ENCODE measurements at places on chromosomes 11 and 22.

DNA sequence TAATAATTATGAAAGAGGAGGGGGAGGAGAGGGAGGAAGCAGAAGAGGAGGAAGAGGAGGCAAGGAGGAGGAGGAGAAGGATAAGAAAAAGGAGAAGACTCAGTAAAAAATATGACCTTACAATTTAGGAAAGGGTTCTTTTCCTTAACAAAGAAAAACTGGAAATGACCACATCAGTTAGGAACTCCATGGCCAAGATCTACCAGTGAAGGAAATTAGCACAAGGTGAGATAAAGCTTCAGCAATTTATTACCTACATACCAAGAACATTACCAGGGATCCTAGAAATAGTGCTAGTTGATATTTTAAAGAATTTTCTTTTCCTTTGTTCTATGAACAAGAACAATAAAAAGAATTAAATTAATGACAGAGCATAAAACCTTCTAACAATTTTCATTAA lies 172.7 kb downstream of the LRRC4C start:
- DNase-seq: no peak

DNA sequence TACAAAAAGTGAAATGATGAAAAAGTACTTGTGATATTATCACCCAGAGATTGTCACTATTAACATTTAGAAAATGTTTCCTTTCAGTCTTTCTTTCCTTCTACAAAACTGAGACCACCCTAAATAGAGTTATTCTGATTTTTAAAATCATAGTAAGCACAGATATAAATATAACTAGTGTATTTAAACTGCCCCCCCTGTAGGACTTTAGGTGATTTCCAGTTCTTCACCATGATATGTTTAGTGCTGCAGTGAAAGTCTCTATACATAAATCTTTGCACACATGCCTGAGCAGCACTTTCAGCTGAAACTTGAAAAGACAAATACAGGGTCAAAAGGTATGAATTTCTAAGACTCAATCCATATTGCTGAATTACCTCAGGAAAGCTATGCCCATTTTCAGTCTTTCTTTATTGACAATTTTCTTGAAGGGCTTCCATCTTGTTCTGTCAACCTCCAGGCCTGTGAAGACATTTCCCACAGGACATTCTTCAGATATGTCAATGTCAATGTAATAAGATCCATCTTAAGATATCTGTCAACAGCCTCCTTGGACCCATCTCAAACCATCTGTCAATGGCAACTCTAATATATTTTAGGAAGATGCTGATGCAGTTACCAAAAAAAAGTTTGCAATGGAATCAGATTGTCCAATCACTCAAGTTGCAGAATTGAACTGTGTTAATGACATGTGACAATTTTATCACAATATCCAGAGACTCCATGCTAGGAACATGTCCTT lies 30.8 kb upstream of the LDLRAD3 start:
- DNase-seq: no peak

GRCh38 chr11:21933095-21933494 lies 259.8 kb upstream of the ANO5 start:
- no peak for DNase-seq

DNA sequence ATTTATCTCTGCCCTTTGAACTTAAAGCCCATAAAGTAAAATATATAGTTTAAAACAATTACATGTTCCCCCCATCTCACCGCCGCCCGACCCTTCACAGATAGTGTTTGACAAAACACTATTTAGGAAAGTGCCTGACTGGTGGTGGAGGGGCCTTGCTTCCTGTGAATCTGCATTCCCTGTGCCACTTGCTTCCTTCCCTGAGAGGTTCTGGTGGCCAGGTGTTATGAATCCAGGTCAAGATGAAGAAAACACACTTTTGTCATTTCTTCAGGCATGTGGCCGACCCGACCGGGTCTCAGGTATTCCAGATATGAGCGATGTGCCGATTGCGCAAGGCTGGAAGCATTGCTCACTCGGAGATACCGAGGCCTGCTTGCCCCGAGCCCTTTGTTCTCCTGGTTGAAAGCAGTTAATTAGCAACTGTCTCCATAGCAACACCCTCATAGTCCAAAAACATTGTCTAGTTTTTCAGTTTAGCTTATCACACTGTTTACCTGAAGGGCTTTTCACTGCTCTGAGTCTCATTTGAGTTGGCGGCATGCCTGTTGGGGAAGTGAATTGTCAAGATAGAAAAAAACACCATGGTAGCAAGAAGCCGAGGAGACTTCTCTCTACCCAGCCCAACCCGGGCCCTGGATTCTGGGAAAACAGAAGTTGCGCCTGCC lies 128.3 kb downstream of the TEAD1 start:
- peak; percentile 73 for DNase-seq

- DNase-seq: no peak
Observed at GRCh38 chr11:69380921-69381581, 87.1 kb downstream of the MYEOV start.

DNA sequence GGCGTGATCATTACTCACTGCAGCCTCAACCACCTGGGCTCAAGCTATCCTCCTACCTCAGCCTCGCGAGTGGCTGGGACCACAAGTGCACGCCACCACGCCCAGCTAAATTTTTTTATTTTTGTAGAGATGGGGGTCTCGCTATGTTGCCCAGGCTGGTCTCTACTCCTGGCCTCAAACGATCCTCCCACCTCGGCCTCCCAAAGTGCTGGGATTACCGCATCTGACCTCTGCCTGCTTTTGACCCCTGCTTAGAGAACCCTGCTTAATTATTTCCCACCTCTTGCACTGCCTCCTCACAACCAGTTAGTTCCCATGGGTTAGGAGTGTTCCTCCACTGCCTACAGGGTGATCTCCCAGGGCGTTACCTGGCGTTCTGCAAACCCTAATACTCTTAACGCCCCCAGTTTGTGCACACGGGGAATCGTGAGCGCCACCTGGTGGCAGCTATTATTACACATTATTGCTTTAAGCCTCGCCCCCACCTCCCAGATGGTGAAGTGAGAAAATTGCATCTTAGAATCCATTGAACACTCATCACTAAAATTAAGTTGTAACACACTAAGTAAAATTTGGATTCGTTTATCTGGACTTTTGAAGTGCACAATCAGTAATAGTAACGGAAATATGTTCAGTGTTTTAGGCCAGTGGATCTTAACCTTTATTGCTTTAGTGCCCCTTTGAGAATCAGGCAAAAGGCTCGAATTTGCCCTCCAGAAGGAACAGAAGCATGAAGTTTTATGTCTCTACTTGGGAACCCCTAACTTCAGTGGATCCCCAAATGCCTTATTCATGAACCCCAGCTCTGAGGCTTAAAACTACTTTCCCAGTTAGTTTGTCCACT lies 61.4 kb upstream of the ASPHD2 start:
- peak; percentile 86 for DNase-seq

- DNase-seq: no peak
Observed at GRCh38 chr11:45930031-45930794, 7.8 kb downstream of the LARGE2 start.

DNA sequence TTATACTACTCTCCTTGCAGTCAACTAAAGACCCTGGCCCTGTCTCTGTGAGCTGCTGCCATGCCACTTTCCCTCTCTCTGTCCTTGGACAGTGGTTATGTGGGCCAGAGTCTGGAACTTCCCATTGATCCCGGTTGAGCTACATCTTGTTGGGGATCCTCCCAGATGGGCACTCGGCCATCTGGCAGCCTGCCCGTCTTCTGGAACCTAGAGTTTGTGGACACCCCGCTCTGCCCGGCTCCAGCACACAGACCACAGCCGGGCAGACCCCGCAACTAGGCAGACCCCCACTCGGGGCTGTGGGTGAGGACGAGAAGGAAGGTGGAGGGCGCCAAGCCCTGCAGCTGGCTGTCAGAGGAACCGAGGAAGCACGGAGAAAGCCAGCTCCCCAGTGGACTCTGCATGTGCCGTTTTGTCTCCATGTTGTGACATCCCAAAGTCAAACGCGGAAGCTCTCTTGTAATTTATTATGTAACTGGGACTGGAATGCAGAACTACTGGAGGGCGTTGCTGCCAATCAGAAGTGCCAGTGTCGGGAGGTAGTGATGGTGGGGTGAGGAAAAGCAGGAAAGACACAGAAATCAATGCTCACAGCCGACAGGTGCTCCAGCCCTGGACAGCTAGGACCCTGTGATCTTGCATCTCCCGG lies 207.7 kb downstream of the CEP164 start:
- no peak for DNase-seq

DNA sequence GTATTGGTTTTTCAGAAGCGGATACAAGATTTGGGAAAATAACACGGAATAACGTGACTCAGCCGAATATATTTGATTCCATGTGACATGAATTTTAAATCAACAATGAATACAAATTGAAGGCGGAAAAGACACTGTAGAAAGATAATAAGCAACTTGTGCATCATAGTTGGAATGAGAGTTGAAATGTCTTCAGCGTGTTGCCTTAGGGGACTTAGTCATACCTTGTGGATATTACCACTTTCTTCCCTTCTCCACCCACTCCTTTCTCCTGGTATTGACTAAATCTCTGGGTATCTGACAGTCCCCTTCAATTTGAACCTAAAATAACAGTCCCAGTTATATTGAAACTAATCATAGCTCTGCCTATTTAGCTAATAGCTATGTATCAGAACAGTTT lies 2373.1 kb upstream of the RAG2 start:
- no peak for DNase-seq

DNA sequence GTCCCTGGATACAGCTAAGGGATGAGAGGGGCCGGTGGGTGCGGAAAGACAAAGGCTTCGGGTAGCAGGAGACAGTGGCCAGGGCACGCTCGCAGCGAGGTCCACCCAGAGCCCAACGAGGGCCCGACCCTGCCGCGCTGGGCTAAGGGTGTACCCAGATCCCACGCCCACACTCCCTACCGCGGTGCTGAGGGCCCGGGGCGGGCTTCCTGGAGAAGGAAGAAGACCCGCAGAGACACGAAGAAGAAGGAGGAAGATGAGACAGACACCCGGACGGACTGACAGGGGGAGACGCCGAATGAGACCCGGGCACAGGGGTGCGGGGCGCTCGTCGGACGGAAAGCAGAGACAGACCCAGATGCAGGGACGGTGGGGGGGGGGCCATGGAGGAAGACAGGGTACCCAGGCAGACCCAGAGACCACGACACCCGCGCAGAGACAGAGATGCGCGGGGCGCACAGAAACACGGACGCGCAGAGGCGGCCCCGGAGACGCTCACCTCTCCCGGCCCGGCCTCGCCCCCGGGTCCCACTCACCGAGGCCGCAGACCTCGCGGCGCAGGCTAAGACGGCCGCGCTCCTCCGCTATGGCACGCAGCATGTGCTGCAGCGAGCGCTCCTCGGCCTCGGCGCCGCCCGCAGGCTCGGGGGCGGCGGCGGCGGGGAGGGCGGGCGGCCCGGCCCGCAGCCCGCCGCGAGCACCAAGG lies 437 bp downstream of the KIAA0930 start:
- DNase-seq: peak; percentile 43

DNA sequence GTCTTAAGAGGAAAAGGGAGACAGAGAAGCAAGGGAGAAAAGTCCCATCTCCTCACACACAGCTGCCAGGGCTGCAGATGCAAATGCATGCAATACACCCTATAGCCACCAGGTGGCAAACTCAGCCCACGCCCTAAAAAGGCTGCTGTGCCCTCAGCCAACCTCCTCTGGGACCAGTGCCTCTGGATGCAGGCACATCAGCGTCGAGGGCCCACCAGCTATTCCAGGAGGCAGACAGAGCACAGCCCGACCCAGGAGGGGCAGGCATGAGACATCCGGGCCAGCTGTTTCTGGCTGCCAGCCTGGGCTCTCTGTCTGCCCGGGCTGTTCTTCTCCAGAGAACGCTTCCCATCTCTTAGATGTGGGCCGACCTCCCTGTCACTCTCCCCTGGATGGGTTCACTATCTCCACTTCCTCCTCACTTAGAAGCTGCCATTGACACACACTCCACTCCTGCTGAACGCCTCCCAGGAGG lies 39.7 kb downstream of the TPBGL start:
- peak; percentile 84 for DNase-seq

DNA sequence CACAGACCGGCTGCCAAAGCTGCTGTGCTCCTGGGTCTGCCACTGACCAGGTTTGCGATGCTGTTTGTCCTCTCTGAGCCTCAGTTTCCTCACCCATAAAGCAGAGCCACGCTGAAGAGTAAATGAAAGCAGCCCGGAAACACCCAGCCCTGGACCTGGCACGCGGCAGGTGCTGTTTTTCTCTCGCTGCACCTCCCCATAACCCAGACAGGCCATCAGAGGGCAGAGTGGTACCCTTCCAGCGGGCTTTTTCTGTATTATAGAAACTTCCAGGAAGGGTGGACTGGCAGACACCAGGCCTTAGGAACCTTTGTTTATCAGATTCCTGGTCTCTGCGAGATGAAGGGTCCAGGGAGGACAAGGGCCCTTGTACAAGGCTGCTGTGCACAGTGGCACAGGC lies 17.9 kb upstream of the FGF19 start:
- DNase-seq: peak; percentile 49

- no peak for DNase-seq
Observed at GRCh38 chr11:71556018-71556417, 7.8 kb downstream of the KRTAP5-9 start.

- no peak for DNase-seq
Observed at GRCh38 chr22:20811171-20811570, 37.3 kb downstream of the SERPIND1 start.

- DNase-seq: no peak
Observed at GRCh38 chr22:43537019-43537585, 125.3 kb downstream of the MPPED1 start.

GRCh38 chr22:23058481-23059283 lies 11.6 kb upstream of the GNAZ start:
- no peak for DNase-seq

- peak; percentile 41 for DNase-seq
Observed at GRCh38 chr22:29477723-29478318, 2.2 kb upstream of the NEFH start.

DNA sequence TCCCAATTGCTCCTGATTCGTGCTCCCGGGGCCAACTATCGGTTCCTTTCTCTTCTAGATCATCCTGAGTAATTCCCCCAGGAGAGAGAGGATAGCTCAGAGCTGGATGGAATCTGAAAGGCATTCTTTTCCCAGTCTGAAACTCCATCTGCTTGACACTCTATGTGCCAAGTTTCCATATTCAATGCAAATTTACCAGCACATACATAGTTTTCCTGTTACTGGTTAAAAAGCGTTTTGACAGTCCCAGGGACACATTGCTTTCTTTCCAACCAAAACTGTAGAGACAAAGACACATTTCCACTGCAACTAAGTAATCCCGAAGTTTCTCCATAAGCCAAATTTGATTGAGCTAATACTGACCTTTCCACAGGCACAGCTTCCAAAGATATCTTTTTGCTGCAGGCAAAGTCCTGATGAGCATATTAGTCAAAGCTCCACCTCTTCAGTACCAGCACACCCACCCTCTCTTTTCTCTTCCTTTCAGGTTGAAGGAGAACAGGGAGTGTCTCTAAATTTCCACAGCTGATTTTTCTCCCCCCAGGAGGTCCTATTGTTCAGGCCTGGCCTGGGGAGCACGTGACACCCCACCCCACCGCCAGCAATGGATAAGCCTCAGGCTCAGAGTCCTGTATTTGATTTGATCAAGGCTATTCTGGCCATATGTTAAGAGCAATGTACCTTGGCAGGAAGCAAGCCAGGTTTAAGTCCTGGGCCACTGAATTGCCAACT lies 9.7 kb upstream of the ANKK1 start:
- DNase-seq: no peak

DNA sequence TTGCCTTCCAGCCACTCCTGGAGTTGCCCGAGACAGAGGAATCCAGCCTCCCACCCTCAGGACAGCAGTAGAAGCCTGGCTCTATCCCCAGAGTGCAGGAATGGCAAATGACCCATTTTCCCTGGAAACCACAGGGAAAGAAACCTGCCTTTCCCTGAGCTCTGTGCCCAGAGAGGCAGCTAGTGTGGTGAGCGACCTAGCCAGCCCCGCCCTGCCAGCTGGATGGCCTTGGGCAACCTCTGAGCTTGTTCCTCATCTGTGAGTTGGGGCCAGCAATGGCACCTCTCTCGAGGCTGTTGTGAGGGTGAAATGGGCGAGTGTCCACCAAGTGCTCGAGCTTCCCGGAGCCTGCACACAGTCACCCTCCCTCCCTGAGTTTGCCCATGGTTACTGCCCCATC lies 3.7 kb downstream of the OMP start:
- no peak for DNase-seq

All from neural progenitor cell (in vitro differentiated cells).